Cortex of kidney (tissue), 1 donor: ENCODE measurements at places on chromosomes 2 and 18.

DNA sequence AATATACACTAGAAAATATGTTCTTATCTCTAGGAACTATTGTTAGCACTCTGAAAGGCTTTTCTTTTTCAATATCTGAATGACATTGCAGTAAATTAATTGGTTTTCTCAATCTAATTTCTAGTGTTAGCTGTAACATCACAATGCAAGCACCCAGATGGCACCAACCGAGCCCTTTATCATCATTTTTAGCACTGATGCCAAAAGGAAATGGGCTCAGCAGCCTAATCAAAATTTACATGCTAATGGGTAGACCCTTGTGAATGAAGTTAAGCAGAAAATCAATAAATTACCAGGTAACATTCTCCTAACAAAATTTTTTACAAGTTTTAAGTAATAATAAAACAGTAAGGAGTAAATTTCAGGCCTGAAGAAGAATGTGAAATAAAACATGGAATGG, 53.5 kb upstream of the PGAP1 start:
- DNase-seq, result no peak

- DNase-seq, result no peak
These were observed 208.9 kb upstream of the HDAC4 start for GRCh38 chr2:239609607-239610310.

DNA sequence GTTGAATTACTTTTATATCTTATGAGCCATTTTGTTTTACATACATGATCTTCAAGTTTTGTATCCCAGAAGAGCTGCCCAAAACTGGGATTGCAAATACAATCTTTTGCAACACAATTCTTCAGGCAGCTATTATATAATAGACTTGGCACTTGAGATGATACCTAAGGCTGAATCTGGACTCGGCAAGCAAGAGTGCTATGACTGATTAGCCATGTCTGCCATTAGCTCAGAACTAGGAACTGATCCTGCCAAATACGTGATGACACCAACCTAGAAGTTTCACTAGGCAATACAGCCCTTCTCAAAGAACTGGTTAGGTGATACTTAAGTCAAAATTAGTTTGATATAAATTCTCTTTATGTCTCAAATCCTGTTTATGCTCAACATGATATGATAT, 619.6 kb downstream of the CPS1 start:
- no peak for DNase-seq

- no peak for DNase-seq
These were observed 13.1 kb upstream of the CATIP start for GRCh38 chr2:218343591-218343990.

GRCh38 chr2:182445391-182445965, 18.6 kb upstream of the PDE1A start:
- no peak for DNase-seq

GRCh38 chr2:221618007-221618406, 45.9 kb upstream of the EPHA4 start:
- DNase-seq, result no peak

GRCh38 chr2:54602736-54603322, 120.6 kb upstream of the EML6 start:
- DNase-seq, result no peak

DNA sequence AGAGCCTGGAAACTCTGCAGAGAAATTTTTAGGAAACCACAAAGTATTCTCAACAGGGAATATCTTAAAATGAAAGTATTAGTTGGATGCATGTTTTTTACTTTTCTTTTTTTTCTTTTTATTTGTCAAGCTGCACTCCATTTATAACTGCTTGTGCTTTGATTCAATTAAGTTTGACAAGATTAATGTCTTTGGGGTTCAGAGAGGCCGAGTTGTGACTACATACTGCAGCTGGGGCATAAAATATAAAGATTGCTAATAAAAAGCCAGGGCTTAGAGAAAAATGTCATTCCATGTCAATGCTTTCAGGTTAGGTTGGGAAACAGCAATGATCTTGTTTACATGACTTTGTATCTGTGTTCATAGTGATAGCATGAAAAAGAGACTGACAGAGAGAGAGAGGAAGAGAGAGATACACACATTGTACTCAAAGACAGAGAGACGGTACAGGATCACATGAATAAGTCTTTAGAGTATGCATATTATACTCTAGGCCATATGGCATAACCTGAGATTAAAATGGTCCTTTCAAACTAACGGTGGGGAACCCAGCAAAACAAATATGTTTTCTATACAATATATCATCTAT, 1022.3 kb upstream of the CNTNAP5 start:
- no peak for DNase-seq

- DNase-seq, result no peak
These were observed 12.6 kb upstream of the POLE4 start for GRCh38 chr2:74945788-74946331.

DNA sequence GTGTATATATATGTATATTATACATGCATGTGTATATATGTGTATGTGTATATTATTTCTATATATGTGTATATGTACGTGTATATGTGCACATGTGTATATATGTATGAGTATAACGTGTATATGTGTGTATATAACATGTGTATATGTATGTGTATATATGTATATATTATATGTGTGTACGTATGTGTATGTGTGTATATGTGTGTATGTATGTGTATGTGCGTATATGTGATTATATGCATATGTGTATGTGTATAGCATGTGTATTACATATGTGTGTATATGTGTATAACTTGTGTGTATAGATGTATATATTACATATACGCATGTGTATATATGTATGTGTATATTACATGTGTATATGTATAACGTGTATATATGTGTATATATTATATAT, 32.1 kb upstream of the ID2 start:
- DNase-seq, result no peak

DNA sequence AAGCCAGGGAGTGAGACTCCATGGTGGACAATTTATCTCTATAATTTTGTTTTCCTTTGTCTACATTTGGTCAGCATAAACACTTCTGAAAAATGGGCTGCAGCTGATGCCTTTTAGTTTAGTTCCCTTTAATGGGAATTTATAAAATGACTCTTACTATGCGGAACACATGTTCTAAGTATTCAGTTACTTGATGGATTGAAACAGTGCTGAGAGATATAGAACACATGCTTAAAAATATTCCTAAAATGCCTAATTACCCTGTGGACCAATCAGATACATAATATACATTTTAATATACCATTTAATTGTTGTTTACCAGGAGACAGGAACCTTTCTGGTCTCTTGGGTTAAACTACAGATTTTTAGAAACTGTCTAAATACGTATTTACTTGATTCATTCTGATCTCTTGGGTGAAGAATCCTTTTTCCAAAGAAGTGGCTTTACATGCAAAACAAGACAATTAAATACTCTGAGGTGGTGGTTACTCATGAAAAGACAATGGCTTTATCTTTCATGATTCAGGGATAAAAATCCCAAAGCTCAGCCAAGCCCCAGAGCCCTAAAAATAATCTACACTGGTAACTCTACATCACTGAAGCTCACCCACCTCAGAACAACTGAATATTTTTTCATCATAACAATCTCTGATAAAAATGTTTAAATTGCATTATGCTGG, 128.1 kb upstream of the SERTAD2 start:
- no peak for DNase-seq

GRCh38 chr2:174336501-174337336, 2.0 kb downstream of the SP9 start:
- no peak for DNase-seq

DNA sequence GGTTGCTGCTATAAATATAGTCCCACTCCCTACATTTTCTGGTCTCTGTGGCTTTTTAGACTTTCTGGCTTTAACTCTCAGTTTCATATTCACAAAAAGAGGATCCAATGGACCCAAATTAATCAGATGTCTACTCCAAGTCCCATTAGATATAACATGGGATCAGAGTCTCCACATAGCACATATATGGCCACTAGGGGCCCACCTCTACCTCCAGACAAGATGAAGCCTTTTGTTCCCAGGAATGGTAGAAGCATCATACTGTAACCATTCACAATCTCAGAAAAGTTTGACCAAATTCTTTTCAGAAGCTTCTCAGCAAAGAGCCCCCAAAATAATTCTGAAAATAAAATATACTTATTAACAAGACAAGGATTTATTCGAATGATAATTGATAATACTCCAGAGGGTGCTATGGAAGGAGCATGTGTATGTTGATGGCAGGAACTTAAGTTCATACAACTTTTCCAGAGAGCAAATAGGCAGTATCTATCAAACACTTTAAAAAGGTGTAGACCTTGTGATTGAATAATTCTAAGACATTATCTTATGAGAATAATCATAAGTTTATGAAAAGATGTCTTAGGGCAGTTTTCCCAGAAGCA, 382.3 kb upstream of the CRIM1 start:
- no peak for DNase-seq

DNA sequence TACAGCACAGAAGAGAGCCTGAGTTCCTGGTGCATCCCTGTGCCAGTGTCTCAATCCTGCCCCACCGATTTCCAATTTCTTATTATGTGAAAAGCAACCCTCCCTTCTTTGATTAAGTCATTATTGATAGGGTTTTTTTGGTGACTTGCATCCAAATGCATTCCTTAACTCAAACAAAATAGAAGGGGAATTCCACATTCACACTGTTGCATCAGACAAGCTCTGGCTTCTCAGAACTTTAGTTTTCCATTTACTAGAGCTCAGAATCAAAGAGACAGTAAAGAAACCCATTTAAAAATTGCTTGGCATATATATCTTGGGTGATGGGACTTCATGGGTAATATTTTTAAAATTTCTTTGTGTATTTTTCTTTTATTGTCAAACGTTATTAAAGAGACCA, 13.8 kb upstream of the TMEM200C start:
- DNase-seq, result no peak

- DNase-seq, result no peak
These were observed 203.2 kb downstream of the ETAA1 start for GRCh38 chr2:67600222-67600871.

DNA sequence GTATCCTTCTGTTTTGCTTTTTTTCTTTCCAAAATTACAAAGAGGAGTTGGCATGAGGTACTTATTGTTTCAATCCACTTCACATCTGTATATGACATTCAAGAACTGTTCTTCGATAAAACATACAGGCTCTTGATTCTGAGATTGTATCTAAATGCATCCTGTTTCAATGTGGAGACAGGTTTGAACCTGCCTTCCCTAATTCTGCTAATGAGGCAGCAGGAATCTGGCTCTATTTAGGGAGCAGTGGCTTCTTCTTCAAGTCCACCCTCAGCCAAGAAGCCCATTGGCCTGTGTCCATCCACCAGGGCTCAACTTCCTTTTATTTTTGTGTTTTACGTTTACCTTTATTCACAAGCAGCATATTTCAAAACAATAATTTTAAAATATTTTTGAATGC, 84.8 kb upstream of the PIK3C3 start:
- DNase-seq, result no peak

- no peak for DNase-seq
These were observed 895.2 kb downstream of the TRIB2 start for GRCh38 chr2:13611939-13612338.

- DNase-seq, result no peak
These were observed 48.6 kb downstream of the CEP192 start for GRCh38 chr18:13039806-13040205.

- no peak for DNase-seq
These were observed 64.5 kb downstream of the LYPD6 start for GRCh38 chr2:149394864-149395263.

GRCh38 chr2:67876176-67876575, 186.6 kb downstream of the C1D start:
- no peak for DNase-seq

DNA sequence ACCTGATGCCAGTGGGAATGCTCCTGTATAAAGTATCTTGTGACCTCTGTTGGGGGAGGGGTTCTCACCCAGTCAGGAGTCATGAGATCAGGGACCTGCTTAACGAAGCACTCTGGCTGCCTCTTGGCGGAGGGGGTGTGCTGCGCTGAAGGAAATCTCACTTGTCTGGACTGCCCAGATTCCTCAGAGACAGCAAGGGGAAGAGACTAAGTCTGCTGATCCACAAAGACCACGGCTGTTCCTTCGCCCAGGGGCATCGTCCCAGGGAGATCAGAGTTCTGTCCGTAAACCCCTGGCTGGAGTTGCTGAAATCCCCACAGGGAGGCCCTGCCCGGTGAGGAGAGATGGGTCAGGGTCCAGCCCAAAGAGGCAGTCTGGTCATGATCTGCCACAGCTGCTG, 168.4 kb downstream of the CCBE1 start:
- no peak for DNase-seq

- DNase-seq, result no peak
These were observed 70.5 kb downstream of the SMAD4 start for GRCh38 chr18:51100385-51101120.

DNA sequence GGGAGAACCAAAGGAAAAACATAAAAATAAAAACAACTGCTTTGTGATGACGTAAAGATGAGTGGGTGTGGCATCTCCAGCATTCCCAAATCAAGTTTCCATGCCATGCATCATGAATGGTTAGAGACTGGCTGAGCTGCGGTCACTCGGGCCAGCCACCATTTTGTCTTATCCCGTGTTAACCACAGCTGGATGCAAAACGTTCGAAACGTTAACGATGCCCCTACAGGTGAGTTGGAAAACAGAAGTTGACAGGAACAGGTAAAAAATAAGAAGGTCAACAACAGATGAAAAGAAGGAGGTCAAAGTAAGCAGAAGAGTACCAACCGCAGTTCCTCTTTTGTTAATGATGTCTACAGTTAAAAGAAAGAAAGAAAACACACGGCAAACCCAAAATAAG, 411.1 kb downstream of the NRXN1 start:
- no peak for DNase-seq

DNA sequence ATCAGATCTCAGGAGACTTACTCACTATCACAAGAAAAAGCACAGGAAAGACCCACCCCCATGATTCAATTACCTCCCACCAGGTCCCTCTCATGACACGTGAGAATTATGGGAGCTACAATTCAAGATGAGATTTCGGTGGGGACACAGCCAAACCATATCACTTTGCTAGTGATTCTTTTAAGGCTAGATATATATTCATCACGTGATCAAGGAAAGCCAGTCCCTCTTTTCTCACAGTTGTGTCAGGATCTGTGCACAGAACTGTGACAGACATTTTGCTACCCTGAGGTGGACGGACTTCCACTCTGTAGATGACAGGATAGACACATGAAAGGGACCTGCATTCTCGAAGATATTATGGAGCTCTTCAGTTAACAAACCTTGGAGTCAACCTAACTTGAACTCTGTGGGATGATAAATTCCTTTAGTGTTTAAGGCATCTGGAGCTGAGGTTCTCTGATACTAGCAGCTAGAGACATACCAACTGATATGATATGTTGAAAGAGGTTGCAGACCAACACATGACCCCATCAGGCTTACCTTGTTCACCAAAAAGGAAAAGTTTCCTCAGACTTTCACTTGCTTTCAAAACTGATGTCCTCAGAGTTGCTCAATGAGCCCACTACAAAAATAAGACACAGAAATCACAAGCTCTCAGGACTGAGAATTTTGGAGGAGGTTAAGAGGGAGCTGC, 66.3 kb upstream of the SCG2 start:
- no peak for DNase-seq

DNA sequence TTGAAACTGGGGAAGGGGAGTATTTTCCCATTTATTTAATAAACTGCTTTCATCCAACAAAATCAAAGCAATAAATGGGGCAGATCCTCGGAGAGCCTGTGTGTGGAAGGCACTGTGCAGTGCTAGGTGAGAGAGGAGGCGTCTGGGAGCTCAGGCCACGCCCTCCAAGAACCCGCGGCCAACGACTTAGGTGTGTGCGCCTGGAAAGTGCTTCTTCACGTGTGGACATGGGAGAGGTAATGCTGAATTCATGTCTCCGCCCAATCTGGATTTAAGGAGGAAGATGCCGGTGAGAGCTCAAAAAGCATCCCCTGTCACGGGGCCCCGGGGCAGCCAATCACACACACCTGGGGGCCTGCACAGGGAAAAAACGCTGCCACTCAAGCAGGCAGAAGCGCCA, 77.4 kb downstream of the HDAC4 start:
- DNase-seq, result no peak

GRCh38 chr2:184756885-184757284, 158.6 kb downstream of the ZNF804A start:
- DNase-seq, result no peak
